ENCODE measurements at places on chromosomes 7 and 10. TPM values are rescaled to one million over a fixed set of nuclear protein-coding genes. Genes with fewer than 3 reads are reported as not detected.

GRCh38 chr10:31343551-31343950 lies 24.5 kb downstream of the ZEB1 start:
- DNase-seq, result no peak

DNA sequence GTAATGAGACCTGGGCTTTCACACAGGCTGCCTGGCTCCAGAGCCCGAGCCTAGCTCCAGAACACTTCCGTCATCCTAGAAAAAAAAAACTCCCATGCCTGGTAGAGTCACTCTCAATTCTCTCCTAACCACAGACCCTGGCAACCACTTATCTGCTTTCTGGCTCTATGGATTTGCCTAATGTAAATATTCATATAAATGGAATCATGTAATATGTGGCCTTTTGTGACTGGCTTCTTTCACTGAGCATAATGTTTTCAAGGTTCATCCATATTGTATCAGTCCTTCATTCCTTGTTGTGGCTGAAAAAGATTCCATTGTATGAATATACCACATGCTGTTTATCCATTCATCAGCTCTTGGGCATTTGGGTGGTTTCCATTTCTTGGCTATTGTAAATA lies 167.7 kb upstream of the MKLN1 start:
- DNase-seq, result no peak

The UNC5B gene
- polyA plus RNA-seq, result 2.4 TPM

DNA sequence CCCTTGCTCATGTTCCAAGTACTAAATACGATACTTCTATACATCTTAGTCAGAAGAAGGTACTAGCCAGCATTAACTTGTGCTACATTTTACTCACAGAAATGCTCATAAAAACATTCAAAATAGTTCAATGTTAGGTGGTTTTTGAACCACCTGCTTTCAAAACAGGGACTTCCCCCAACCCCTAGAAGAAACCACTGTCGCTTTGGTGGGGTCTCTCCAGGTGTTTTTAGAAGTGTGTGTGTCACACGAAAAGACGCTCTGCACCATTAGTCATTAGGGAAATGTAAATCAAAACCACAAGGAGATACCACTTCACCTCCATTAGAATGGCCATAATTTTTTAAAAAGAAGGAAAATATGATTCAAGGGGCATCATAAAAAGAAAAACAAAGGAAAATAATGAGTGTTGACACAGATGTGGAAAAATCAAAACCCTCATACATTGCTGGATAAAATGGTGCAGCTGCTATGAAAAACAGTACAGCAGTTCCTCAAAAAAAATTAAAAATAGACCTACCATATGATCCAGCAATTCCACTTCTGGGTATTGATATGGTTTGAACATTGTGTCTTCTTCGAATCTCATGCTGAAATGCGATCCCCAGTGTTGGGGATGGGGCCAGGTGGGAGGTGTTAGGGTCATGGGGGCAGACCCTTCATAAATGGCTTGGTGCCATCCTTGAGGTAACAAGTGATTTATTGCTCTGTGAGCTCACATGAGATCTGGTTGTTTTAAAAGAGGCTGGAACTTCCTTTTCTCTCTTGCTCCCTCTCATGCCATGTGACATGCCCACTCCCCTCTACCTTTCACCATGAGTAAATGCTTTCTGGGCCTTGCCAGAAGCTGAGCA lies 74.2 kb downstream of the MALSU1 start:
- no peak for DNase-seq

- DNase-seq, result no peak
Observed at GRCh38 chr10:12556039-12556438, 206.7 kb downstream of the CAMK1D start.

- no peak for DNase-seq
Observed at GRCh38 chr10:62627983-62628382, 176.5 kb upstream of the ADO start.

DNA sequence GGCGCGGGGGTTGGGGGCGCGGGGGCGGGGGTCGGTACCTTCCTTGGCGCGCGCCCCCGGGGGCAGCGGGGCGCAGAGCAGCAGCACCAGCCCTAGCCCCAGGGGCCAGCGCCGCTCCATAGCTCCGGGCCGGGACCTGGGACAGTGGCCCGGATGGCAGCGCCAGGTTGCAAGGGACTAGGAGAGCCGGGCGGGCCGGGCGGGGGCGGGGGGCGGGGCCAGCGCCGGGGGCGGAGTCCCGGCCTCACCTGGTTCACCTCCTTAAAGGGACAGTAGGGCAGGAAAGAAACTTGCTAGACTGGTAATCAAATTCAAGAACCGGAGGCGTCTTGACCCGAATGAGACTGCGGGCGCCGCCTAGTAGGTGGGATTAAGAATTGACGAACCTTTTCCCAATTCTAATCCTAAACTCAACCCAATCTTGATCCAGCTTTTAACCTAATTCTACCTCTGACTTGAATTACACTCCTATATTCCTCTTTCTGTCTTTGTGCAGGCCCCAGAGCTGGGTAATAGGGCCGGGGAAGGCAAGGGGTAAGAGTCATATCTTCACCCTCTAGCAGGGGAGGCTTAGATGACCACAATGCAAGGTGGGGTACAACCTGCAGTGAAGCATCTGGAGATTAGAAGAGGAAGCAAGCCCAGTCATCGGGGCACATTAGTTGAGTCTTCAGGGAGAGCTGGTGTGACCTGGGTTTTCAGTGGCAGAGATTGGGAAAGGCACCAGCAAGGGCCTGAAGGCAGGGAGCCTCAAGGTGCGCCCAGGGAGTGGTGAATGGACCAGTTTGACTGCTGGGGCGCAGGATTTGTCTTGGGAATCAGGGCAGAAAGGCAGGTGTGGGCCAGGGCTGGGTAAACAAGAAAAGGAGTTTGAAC lies at the start of gene EPHA1:
TSS of gene EPHA1 (minus strand) at position 171 of the 876 bp plus-strand sequence. CDS start at position 120, 51 bp downstream.
- DNase-seq, result peak; percentile 86

DNA sequence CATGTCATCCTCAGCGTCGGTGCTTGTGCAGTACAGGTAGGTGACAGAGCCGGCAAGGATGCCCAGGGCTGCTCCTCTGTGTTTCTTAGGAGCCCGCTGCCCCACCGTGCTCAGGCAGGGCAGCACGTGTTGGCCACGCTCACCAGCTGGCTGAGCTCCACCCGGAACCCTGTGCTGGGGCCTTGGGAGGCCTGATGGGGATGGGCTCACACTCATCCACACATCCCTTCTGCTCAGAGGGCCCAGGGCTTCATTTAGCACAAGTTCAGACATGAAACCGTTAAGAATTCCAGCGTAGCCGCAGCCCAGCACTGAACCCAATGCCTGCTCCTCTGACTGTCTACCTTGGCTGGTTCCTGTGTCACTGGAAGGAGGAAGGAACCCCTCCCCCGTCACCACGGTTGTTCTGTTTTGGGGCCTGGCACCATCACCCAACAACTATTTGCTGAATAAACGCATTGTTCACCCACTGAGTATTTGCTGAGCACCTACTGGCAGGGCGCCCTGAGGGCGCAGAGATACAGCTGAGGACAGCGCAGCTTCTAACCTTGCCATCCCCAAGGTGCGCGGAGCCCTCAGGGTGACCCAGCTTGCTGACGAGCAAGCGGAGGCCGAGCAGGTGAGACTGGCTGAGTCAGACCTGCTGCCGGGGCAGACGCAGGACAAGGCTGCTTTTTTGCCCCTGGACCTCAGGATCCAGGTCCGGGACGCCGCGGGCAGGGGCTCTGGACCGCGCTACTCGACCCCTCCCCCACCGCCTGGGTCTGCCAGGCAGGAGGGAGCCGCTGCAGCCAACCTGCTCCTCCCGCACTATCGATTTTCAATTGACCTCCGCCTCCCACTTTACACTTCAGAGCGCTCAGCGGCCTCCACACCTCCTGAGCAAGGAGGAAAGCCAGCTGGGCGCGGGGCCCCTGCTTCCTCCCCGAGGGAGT lies 50.6 kb upstream of the RET start:
- no peak for DNase-seq

DNA sequence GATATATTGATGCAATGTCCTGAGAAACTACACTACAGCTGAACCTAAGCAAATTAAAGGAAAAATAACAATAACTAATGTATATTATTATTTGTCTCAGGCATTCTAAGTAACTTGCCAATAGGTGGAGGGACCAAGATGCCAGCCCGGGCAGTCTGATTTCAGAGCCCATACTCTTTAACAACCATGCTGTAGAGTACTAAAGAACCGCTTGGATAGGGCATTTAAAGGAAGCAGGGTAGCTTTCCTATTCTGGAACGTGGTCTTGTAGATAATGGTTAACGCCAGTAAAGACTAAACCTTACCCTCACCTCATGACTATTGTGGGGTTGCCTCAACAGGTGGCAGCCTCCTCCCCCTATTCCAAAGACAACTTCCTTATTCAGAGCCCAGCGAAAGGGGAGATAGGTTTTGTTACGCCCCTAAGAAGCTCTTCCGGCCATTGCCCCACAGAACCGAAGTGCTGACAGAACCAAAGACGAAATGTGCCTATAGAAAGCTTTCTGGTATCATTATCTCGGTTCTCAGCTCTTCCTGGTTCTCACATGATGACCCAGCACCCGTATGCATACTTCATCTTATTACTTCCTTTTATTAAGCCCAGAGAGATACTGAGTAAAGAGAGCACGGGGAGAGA lies 707 bp upstream of the C1GALT1 start:
- no peak for DNase-seq

DNA sequence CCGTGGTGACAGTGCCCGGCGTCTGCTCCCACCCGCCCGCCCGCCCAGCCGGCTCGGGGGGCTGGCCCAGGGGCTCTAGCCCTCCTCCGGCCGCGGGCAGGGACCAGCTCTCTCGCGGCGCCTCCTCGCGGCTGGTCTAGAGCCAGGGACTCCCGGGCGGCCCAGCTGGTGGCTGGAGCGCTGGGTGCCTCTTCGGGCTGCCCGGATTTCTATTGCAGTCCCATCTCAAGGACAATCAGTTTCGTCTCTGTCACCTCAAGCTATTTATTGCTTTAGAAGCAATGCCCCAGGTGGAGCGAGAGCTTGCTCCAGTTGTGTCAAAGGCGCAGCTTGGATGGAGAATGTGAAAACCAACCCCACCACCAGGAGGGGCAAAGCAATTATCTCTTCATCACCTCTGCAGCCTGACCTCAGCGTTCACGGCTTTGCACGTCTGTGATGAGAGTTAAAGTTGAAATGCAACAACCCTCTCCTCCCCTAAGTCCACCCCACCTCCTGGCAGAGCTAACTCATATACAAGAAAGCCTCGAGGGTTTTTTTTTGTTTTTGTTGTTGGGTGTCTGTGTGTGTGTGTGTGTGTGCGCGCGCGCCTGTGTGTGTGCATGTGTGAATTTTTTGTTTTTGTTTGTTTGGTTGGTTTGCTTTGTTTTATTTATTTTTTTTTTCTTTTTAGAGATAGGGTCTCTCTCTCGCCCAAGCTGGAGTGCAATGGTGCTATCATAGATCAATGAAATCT lies at the start of gene ITGA8:
TSS of gene ITGA8 (minus strand) at position 24 of the 736 bp plus-strand sequence. CDS start 151 bp downstream, outside the sequence.
- DNase-seq, result no peak

DNA sequence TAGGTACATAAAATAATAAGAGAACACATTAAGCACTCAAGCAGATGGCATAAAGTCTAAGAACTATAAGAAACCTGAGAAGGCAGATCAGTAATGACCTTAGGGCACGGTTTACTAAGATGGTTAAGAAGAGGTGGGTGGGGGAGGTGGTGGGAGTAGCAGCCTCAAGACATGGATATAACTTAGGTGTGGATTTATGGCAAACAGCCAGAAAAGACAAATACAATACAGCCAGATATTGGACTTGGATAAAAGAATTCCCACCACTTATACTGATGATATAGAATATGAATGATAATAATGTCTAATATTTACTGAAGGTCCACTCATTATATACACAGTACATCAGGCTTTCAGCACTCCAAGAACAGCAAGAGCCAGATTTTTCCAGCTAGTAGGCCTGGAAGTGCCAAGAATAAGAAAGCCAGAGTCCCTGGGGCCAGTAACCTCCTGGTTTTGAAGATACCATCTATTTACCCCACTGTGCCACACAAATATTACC lies 11.9 kb downstream of the DPY19L1 start:
- no peak for DNase-seq

DNA sequence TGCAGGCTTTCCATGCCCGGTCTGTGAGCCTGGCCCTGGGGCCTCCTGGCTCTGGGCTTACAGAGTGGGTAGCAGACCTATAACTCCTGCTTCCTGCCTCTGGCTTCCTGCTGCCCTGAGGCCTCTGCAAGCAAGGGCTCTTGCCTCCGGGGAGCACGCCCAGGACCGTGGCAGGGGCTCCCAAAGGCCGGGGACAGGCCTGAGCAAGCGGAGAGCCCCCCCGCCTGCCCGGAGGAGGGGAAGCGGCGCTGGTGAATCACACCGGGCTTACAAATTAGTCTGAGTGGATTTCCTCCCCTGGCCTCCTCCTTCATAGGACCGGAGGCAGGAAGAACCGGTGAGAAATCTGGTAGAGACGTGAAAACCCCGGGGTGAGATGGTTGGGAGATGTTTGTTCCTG lies 1.5 kb upstream of the MYL10 start:
- DNase-seq, result no peak

The SKIDA1 gene
- 0.52 TPM for polyA plus RNA-seq

The GJC3 gene
- 4.2 TPM for polyA plus RNA-seq

The ZNF277 gene
- polyA plus RNA-seq, result 17.4 TPM

- no peak for DNase-seq
Observed at GRCh38 chr10:132723330-132723970, 62.5 kb downstream of the NKX6-2 start.

The MAGI2 gene
- polyA plus RNA-seq, result 3.8 TPM

- DNase-seq, result no peak
Observed at GRCh38 chr10:104304927-104305326, 33.3 kb downstream of the ITPRIP start.

The PCLO gene
- polyA plus RNA-seq, result 5.1 TPM

The SLC29A3 gene
- 2.4 TPM for polyA plus RNA-seq

DNA sequence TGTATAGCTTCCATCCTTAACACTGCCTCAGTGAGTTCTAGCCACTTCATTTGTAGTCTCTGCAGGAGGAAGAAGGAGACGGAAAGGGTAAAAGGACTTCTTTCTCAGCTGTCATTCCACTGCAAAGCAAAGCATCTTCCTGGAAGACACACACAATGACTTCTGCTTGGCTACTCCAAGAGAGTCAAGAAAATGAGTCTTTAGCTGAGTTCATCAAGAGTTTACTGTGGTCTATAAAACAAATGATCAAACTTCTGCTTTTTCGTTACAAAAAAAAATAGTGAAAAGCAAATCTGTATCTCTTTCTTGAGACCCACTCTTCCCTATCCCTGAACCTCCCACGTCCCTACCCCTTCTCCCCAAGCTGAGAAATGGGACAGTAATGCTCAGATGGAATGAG lies 205.0 kb upstream of the AHR start:
- DNase-seq, result no peak

GRCh38 chr7:51249187-51249945 lies 67.2 kb downstream of the COBL start:
- DNase-seq, result no peak

DNA sequence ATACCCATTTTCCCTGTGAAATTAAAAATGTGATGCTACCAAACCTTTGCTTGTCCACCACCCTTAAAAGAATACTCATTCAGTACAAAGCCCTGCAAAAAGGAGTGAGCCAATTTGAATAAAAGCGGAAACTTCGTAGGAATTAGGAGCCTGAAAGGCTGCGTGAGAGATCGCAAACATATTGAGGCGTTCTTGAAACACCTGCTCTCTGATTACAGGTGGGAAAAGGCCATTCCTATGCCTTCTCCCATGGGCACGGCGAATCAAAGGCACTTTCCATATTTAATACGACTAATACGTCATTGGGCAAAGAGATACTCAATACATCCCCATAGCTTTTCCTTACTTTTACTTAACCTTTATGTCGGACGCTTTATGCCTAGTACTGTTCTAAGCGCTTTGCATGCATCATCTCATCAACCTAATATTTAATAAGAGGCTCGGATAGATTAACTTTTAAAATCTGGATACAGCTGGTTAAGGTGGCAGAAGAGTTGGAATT lies 30.9 kb upstream of the KMT2E start:
- DNase-seq, result no peak
